NAMALWA (cell line): ENCODE measurements at places on chromosomes 4 and X.

GRCh38 chr4:100843910-100844309 is 326.1 kb upstream of the EMCN start:
- no peak for DNase-seq

- DNase-seq: peak; percentile 32
Observed at GRCh38 chrX:8879750-8880149, 78.6 kb upstream of the FAM9A start.

DNA sequence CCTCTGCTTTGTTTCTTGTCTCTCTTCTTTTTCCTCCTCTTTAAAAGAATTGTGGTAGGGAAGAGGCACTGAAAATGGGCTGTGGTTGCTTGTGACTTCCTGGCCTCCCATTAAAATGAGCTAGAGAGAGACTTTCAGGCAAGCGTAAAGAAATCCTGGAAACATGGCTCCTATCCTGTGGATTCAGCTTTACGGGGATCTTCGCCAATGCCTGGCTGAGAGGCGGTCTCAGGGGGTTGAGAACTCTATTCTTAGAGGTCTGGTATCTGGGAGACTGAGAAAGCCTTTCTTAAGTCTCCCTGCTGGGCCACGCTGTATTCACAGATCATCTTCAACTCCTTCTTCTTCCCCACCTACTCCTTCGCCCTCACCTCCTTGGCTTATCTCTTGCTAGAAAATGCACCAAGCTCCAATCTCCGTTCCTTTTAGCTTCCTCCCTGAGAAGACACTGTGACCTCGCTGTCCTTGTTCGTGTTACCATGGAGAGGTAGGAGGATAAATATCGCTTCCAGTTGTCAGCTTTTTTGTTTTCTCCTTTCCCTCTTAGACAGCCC is 542 bp upstream of the KLF8 start:
- DNase-seq: no peak

DNA sequence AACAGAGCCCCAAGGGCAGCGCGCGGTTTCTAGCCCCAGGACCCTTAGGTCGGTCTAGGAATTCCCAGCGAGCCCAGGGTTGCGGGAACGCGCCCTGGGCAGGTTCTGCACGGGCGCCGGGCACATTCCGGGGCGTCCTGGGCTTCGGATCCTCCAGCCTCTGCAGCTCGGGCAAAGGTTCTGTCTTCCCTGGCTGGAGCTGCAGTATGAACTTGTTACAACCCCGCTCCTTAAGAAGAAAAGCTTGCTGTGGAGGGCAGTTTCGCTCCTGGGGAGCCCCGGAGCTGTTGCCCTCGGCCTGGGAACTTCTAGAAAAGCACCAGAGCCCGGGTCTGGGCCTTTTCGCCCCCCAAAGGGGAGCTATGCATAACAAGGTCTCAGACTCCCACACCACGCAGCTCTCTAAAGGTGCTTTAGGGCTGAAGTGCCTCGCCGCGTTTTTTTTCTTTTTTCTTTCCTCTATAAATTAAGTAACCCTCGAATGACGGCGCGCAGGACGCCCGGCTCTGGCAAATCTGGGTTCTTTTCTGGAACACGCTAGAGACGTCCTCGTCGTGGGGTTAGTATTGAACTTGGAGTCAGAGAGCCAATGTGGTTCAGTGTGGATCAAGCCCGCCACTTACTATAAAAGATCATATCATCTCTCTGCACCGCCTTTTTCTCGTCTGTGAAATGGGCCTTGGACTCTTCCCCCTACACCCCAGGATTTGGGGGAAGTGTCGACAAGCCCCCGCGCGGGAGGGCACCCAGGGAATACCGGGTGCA is 5.7 kb downstream of the MSX1 start:
- no peak for DNase-seq

DNA sequence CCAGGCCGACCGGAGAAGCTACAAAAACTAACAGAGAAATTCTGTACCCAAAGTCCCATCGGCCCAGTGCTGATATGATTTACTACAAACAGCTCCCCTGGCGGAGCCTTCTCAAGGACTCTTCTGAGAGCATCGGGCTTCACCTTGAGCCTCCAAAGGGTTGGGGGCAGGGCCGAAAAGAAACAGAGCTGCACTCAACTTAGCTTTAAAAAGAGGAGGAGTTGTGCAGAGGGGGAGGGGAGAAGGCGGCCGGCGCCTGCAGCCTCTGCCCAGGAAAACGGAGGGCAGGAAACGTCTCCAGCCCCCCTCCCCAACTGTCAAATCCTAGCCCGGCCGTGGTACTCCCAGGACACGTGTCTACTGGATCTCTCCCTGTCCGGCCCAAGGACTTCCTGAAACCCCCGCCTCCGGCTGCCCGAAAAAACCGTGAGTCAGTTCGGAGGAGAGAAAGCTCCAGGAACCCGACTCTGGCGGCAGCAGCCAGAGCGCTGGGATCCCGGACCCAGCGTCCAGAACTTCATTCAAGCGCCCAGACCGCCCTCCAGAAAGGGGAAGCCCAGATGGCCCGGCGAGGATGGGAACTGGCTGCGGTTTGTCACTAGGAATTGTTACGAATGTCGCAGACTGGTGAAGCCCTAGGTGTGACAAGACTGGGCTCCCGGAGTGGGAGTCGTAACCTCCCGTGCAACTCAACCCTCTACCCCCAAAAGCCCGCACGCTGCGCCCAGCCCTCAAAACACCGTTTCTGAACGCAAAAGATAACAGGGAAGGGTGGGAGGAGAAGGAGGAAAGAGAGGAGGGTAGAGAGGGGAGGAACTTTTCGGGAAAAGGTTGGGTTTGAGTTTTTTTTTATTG is 973 bp downstream of the ADAMTS3 start:
- no peak for DNase-seq
